CD4-positive, alpha-beta T cell (primary cell): ENCODE measurements at places on chromosomes 7 and 10. TPM values are rescaled to one million over a fixed set of nuclear protein-coding genes. Genes with fewer than 3 reads are reported as not detected.

DNA sequence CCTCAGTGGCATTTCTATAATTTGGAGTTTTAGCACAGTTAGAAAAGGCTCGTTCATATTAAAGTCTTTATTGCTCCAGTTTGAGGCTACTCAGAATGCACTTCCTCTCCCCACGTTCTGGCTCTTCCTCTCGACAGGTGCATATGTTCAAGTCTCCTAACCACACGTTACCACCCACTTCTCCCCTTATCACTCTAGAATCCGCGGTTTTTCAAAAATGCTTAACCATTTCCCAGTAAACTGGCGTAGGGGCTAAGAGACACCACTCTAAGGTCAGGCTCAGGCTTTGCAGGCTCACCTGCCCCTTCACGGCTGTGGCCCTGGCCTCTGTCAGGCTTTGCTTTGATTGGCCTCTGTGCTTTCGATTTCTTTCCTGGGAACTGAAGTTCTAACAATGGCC lies 383.6 kb downstream of the GLRX3 start:
- no peak overlapping the region for H3K27ac ChIP-seq
- H3K36me3 ChIP-seq, result no peaks in the 10 kb centered on the region
- no peaks in the 10 kb centered on the region for H3K4me1 ChIP-seq
- no peak for DNase-seq

DNA sequence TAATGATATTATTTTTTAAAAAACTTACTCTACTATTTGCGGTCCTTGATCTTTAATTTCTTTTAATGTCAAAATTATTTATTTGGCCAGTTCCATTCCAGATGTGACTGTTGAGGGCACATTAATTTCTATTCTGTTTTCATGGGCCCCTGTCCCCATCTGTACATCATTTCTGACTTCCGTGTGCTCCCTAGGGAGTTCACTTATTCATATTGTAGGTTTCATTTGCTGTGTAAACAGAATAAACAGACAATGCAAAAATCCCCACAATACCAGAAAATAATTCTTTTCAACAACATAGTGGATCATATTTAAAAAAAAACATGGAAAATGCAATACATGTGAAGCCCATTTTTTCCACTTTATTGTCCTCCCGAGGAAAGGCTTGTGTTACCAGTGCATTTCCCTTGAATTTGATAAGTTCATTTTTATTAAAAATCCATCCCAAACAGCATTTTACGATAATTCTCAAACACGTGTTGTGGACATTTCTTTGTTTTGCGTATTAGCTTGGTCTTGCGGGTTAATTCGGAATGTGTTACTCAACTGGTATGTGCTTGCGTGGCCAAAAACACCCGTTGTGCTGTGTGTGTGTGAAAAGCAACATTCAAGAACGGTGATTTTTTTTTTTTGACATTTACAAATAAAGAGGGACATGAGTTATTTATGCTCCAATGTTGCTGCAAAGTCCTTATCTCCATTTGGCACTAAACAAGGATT lies 138.4 kb downstream of the MGMT start:
- H3K4me3 ChIP-seq, result no peak overlapping the region
- H3K27me3 ChIP-seq, result no peaks in the 10 kb centered on the region
- H3K4me1 ChIP-seq, result no peaks in the 10 kb centered on the region
- no peaks in the 10 kb centered on the region for H3K36me3 ChIP-seq

DNA sequence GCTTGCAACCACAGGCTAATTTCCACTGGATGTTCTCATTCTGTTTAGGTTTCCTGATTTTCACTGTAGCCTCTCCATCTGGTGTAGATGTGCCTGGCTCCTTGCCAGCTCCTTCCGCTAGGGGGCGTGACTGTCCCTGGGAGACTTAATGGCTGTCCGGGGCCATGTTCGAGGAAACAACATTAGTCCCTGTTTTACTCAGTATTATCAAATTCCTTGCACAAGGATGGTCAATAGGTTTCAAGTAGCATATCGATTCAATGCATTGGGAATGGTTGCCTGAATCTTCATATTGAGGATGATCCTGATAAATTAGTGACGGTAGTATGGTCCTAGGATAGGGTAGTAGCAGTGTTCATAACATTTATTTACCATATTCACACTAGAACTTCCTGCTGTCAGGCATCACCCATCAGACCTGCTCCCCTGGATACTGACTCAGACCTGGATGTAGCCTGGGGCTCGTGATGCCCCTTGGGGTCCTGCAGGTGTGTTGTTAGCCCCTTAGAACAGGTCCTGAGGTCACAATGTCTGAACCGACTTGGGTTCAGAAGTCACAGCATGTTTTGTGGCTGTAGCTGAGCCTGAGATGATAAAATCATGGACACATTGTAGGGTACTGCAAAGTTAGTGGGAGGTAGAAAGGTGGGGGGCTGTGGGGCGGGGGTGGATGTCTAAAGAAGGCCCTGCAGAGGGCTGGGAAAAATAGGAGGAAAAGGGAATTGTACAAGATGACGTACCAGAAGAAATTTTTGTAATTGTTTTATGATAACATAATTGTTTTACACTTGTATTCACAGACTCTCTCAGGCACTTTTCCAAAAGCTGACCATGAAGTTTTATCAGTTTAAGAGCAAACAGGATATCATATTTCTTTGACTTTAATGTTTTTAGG lies 8.9 kb upstream of the EXOC6 start:
- DNase-seq, result peak; percentile 28
- no peak overlapping the region for H3K4me3 ChIP-seq
- H3K4me1 ChIP-seq, result no peaks in the 10 kb centered on the region
- no peaks in the 10 kb centered on the region for H3K36me3 ChIP-seq
- H3K27me3 ChIP-seq, result no peaks in the 10 kb centered on the region
- H3K27ac ChIP-seq, result no peak overlapping the region

DNA sequence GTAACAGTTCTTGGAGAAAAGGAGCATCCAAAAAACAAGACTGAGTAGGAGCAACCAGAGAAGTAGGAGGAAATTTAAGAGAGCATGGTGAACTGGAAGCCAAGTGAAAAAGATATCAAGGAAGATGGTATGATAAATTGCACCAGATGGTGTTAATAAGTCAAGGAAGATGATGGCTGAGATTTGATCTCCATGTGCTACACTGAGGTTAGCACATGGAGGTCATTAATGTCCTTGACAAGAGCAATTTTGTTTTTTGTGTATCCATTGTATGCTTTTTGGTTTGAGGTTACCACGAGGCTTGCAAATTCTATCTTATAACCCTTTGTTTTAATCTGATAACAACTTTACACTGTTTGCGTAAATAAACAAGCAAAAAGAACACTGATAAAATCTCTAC lies 11.3 kb upstream of the PTTG1IP2 start:
- H3K4me3 ChIP-seq, result no peak overlapping the region
- H3K27me3 ChIP-seq, result no peaks in the 10 kb centered on the region
- no peak for DNase-seq
- no peaks in the 10 kb centered on the region for H3K4me1 ChIP-seq
- no peaks in the 10 kb centered on the region for H3K36me3 ChIP-seq

DNA sequence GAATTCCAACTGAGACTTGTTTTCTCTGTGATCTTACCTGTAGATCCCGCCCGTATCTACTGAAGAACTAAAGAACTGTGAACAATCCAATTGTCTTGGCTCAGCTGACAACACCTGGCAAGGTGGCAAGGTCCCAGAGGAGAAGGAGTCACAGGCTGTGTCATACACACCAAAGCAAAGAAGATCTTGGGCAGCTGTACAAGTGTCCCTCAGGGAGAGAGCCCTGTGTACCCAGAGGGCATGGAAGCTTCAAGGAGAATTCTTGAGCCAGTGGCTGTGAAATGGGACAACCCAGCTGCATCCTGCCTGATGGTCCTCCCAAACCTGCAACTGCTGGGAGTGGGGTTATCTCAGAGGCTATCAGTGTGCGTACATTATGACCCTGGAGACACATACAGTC lies 46.7 kb upstream of the TECTB start:
- no peak for DNase-seq
- H3K27ac ChIP-seq, result no peak overlapping the region
- no peak overlapping the region for H3K4me3 ChIP-seq
- H3K27me3 ChIP-seq, result no peaks in the 10 kb centered on the region
- H3K4me1 ChIP-seq, result no peaks in the 10 kb centered on the region
- no peaks in the 10 kb centered on the region for H3K36me3 ChIP-seq

- H3K27me3 ChIP-seq, result peaks cover 5% of the 10 kb centered on the region
- H3K4me1 ChIP-seq, result no peaks in the 10 kb centered on the region
- no peak overlapping the region for H3K27ac ChIP-seq
These were observed 153.3 kb upstream of the SVIL start for GRCh38 chr10:29788113-29788512.

DNA sequence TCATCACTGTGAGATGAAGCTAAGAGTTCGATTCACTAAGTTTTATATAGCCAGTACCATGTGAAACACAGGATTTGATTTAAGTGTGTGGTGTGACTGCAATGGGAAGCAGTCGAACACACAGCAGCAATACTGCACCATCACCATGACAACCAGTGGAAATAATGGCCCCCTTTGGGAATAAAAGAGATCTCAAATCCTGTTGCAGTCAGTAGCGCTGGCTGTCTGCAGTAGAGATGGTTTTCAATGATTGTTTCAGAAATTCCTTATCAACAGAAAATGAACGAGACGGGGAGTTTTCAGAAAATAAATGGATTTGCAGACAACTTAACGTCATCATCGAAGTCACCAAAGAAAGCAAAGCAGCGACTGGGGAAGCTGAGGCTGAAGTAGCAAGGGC lies 91.0 kb downstream of the PTPRE start:
- no peaks in the 10 kb centered on the region for H3K36me3 ChIP-seq
- peaks cover 3% of the 10 kb centered on the region for H3K27me3 ChIP-seq
- H3K4me3 ChIP-seq, result no peak overlapping the region

DNA sequence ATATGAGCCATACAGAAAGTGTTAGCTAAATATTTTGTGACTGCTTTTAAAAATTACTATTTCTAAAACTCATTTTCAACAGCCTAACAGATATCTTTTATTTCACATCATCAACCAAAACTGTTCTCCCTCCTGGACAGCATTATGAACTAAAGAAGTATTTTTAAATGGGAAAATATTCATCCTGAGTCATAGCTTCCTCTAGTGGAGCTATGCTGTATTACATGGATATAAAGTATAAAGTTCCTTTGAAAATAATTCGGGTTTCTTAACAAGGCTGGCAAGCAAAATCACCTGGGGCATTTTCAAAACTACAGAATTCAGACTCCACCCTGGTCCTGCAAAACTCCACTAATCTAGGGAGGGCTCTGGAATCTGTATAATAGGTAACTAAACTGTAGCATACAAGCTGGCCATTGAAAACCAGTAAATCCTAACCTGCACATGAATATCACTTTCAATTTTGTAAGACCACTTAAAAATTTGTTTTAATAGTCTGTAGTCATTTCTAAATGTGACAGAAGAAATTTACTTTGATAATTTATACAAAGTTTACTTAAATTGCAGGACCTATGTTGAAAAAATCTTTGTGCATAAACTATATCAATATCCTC lies 53.5 kb downstream of the SCIN start:
- no peak for DNase-seq
- no peaks in the 10 kb centered on the region for H3K27me3 ChIP-seq
- no peak overlapping the region for H3K27ac ChIP-seq
- H3K4me3 ChIP-seq, result no peak overlapping the region

DNA sequence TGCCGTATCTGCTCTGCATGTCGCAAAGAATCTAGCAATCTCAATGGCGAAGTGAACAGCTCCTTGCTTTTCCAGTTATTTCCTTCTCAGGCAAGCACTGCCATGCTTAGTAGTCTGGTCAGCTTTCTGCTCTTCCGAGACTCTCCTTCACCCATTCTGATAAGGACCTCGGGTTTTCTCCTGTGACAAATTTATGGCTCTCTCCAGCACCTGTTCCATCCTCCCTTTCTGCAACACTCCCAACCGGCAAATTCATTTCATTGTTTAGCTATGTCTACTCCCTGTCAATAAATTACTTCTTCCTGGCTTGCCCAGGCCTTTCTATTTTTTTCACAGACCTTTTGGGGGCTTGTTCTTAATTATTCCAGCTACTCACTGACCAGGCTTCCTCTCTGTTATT lies 252.6 kb downstream of the SORCS3 start:
- H3K36me3 ChIP-seq, result no peaks in the 10 kb centered on the region
- H3K27me3 ChIP-seq, result no peaks in the 10 kb centered on the region
- H3K4me3 ChIP-seq, result no peak overlapping the region
- H3K27ac ChIP-seq, result no peak overlapping the region

GRCh38 chr7:152462995-152463708 lies 27.3 kb upstream of the KMT2C start:
- DNase-seq, result no peak
- no peaks in the 10 kb centered on the region for H3K36me3 ChIP-seq
- H3K27me3 ChIP-seq, result no peaks in the 10 kb centered on the region
- H3K27ac ChIP-seq, result peak overlapping the region; percentile 83

DNA sequence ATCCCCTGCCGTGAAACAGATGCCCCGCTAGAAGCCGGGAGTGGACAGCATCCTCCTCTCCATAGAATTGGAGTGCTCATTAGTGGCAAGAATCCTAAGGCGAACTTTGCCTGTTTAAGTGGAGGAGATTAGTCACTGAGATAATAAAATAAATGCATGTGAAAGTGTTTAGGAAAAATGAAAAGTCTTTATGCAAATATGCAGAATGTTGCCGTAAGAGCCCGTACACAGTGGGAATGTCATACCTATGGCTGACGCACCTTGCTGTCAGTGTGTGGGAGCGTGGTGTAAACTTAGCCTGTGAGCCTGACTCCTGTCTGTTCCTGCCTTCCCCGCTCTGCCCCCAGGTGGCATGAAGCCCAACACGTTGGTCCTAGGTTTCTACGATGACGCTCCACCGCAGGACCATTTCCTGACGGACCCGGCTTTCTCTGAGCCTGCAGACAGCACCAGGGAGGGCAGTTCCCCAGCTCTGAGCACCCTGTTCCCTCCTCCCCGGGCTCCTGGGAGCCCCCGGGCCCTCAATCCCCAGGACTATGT lies 1.7 kb upstream of the TRIP6 start:
- peaks cover 39% of the 10 kb centered on the region for H3K36me3 ChIP-seq
- H3K4me1 ChIP-seq, result peaks cover 28% of the 10 kb centered on the region
- H3K4me3 ChIP-seq, result no peak overlapping the region
- H3K27ac ChIP-seq, result no peak overlapping the region

SLC26A5 gene
- total RNA-seq, result not detected

CDNF gene
- 3.2 TPM for total RNA-seq

PPP1R9A gene
- total RNA-seq, result not detected

ALOX5 gene
- 4.2 TPM for total RNA-seq

PGAM2 gene
- 1.3 TPM for total RNA-seq

ELFN1 gene
- not detected for total RNA-seq

GIMAP2 gene
- total RNA-seq, result 64.1 TPM

PMS2 gene
- total RNA-seq, result 10.8 TPM

PSD gene
- 16.7 TPM for total RNA-seq

ZPBP gene
- total RNA-seq, result not detected

FXYD4 gene
- not detected for total RNA-seq
